Hypothalamus (tissue), 51 donors: ENCODE measurements at places on chromosomes 6 and 20.

GRCh38 chr20:50172347-50173013, 18.1 kb upstream of the CEBPB start:
- DNase-seq, result peak; percentile 52

- DNase-seq, result no peak
Measured at GRCh38 chr6:119890470-119890869, 540.9 kb upstream of the MAN1A1 start.

- DNase-seq, result no peak
Measured at GRCh38 chr6:99091985-99092384, 144.2 kb upstream of the FBXL4 start.

GRCh38 chr6:42929821-42930360, 611 bp downstream of the CNPY3 start:
- DNase-seq, result no peak

DNA sequence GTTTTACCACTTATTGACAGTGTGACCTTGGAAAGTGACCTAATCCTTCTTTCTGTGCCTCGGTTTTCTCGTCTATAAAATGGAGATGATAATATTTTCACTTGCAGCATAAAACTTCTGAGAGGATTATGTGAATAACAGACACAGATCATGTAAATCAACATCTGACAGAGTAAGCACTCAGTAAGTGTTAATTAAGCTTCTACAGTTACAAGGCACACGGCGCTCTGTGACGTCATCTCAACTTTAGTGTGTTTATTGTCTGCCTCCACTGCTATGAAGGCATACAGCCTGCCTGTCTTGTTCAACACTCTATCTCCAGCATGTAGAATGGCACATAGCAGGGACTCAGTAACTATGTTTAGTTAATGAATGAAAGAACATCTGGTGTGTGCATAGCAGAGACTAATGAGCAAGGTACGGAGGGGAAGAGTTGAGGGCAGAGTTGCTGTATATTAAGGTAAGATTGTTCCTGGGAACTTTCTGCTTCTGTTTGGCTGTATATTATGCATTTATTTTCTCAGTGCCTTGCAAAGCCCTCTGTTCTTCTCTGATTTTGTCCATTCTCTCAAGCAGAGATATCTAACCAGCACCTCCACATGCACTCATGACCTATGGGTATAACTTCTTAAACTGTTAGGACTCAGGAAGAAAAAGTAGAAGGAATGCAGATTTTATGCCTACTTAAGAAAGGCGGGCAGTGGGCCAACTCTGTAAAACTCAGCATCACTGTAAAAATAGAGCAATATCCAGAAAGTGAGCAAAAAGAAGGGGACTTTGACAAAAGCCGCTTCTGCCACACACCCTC, 66.4 kb upstream of the STMND1 start:
- DNase-seq, result no peak

GRCh38 chr6:116106146-116106545, 5.5 kb downstream of the NT5DC1 start:
- DNase-seq, result no peak

- no peak for DNase-seq
Measured at GRCh38 chr6:149852881-149853280, 11.3 kb downstream of the LRP11 start.

DNA sequence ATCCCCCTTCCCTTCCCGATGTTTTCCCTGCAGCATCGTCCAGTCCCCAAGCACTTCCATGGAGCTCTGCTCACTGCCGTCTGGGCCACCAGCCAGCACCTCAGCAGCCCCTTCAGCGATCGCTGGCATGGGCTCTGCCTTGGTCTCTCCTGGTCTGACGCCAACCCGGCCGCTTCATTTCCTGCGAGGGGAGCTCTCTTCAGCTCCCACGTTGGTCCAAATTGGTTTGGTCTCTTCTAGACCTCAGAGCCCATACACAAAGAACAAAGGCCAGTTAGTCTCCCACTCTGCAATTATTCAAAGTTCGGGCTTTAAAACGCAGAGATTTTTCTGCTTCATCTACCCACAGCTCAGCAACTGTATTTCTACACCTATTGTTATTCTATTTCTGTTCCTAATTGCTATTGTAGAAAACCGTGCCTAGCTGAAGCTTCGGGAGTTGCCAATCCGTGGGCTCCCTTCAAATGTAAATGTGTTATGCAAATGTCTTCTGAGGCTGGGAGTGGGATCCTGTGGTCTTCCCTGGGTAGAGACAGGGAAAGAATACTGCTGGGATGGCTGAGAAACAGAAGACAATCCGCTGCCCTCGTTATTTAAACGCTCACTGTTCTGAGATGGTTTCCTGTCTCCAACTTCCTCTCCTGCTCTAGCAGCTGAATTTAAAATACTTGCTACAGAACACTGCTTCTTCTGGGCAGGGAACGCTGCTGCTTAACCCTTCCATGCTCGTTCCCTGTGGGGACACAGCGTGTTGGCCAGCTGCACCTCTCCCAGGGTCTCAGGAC, 154.2 kb upstream of the QKI start:
- DNase-seq, result peak; percentile 94

DNA sequence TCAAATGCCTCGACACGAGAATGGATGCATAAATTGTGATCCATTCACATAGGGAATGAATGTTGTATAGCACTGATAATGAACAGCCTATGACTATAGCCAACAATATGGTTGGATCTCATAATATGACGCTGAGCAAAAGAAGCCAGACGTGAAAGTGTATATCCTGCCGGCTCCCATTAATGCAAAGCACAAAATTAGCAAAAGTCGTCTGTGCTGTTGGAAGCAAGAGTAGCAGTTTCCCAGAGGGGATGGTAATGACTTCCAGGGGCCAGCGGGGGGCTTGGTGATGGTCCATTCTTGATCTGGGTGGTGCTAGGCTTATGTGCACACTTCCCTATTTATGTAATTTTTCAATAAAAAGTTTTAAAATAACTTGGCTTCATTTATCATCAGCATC, 1.0 kb upstream of the TAGAP start:
- DNase-seq, result no peak

DNA sequence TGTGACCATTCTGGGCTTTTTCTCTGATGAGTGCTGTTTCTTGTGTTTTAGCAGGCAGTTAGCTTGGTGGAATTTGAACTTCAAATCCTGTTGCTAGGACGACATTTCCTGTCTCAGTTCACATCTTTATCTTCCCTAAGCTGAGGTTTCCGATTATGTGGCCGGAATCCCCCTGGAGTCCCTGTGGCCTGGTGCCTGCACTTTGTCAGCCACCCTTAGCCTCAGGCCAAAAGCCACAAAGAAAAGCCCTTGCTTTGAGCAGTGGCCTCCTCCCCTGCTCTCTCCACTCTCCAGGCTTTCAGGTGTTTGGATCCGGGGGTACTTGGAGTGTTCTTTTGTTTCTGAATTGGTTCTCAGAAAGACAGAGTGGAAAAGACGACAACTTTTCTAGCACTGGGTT, 59.9 kb upstream of the PMEPA1 start:
- DNase-seq, result no peak

GRCh38 chr6:122740091-122740490, 39.4 kb upstream of the FABP7 start:
- DNase-seq, result no peak

- no peak for DNase-seq
Measured at GRCh38 chr20:19969507-19970255, 47.5 kb upstream of the NAA20 start.

- DNase-seq, result no peak
Measured at GRCh38 chr6:26053992-26054780, 33.0 kb upstream of the HFE start.

GRCh38 chr6:43185391-43185985, 3.5 kb downstream of the CUL9 start:
- no peak for DNase-seq

DNA sequence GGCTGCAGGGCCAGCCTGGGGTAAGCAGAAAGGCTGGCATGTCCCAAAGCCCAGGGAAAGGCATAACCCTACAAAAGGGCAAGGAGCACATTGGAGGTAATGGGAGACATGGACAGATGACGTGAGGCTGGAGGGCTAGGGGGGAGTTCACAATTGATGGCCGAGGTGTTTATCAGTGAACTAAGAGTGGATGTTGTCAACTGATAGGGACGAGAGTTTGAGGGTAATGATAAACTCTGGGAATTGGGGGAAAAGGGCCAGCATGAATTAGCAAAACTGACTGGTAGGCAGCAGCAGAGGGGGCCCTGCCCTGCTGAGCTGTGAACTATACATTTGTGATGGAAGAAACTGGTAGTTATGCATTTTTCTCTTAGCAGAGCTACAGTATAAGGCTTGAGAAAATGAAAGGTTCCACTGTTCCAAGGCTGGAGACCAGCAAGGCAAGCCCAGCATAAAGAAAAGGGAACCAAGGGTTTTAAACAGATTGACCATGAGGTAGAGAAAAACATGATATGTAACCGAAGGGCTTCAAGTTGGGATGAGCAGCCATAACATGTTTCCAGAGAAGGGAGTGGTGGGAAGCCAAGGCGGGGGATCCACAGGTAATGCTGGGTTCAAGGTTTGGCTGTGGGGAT, 98.1 kb upstream of the MLN start:
- DNase-seq, result no peak

DNA sequence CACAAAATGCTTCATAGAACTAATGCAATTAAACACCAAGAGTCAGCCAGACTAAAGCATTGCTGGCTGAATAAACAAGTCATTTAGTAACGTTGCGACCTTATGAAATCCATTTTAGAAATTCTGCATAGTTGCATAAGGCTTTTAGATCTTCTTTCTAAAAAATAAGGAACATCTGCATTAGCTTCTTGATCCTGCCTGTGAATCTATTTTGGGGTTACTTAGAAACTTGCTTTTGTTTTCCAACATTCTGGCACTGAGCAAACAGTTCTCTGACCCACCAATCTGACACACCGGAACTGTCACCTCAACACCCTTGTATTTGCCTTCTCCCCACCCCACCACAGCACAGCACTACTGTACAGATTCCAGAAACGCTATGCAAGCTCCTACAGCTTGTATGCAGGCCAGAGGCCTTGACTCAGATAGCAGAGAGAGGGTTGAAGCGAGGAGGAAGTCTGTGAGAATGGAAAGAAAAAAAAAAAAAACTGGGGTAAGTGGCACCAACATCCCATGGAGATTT, 55.0 kb downstream of the KIF13A start:
- no peak for DNase-seq

DNA sequence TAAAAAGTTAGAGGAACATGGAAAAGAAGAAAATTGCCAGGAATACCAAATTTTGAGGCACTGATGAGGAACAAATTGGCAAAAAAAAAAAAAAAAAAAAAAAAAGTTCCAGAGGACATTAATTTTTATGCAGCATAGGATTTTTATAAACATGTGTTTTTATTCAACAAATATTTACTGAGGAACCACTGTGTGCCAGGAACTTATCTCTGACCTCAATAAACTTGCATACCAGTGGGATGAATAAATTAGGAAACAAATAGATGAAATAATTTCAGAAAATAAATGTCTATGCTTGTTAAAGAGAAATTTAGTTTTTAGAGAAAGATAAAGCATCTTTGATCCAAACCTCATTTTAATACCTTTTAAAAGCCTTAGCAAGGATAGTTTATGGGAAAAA, 175.1 kb downstream of the PDE10A start:
- no peak for DNase-seq

- DNase-seq, result no peak
Measured at GRCh38 chr6:104887350-104887749, 27.6 kb upstream of the HACE1 start.

- DNase-seq, result peak; percentile 7
Measured at GRCh38 chr20:40339661-40340449, 349.2 kb downstream of the MAFB start.

DNA sequence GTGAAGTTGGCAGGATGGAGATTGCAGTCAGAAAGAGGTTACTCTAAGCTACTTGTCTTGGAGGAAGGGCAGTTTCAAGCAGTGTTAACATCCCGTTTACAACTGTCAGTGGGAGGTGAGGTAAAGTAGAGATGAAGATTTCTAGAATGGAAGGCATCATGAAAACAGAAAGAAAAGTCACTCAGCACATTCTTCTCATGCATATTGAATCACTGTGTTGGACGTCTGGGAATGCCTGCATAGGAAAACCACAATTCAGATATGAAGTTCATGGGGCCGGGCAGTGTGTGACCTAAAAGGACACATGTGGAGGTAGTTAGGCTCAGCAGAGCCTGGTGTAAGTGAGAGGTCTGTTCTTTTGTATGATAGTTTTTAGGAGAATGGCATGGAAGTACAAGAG, 73.5 kb upstream of the LAMP5 start:
- no peak for DNase-seq

DNA sequence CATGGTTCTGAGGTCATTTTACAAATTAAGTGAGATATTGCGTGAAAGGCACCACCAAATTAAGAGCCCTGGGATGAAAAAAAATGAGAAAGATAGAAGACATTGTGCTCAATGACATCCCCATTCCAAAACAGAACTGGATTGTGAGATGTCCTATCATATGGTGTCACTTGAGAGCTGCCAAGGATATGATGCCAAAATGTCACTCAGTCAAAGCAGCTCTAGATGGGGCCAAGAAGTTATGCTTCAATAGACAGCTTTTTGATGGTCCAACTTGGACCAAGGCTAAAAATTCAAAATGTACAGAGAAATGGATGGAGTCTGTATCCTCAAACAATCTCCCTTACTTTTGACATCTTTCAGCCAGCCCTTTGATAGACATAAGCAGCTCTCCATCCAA, 180.8 kb downstream of the UST start:
- no peak for DNase-seq

DNA sequence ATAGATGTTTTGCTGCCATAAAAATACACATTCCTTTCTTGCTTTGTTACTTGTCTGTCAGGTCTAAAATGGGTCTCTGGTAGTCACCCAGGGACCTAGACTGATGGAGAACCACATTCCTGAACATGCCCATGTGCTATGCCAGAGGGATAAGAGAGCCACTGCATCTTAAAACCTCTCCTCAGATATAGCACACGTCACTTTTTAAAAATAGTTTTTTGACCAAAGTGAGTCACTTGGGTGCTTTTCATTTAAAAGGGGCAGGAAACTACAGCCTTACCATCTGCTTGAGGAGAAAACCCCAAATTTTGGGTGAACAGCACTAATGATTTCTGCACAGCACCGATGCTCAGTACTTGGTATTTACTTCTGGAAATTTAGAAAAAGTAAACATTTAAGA, 197.8 kb downstream of the OGFRL1 start:
- DNase-seq, result no peak

DNA sequence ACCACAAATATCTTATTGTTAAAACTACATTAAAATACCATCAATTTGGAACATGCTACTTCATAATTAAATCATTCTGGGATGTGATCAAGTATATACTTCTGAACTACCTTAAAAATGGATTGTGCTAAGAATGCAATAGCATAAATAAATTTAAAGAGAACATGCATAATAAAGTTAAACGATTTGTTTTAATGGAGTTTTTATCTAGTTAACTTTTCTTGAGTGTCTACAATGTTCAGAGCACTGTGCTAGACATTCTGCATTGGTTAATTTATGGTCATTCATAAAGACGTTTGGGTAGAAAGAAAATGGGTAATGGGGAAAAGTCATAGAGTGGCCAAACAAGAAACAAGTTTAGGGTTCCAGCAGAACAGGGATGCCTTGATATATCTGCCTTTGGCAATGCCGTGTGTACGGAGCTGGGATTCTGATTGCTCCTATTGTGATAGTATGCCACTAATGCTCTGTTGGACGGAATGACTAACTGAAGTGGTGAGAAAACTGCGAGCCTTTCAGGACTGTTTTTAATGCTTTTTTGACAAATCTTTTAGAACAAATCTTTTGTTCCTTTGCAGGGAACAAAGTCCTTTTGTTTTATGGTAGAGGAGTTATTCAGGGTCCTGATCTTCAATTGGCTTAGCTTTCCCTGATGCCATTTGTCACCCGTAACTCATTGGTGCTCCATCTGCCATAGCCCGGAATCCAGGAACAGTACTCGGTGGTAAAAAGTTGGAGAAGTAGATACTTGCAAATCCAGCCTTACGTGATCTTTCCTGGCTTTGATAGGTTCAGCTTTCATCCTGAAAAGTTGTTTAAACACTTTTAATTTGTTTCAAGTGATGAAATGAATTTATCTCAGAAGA, 162.6 kb downstream of the BCKDHB start:
- no peak for DNase-seq
